Midbrain (tissue), 1 donor: ENCODE measurements at places on chromosomes 5 and 9.

DNA sequence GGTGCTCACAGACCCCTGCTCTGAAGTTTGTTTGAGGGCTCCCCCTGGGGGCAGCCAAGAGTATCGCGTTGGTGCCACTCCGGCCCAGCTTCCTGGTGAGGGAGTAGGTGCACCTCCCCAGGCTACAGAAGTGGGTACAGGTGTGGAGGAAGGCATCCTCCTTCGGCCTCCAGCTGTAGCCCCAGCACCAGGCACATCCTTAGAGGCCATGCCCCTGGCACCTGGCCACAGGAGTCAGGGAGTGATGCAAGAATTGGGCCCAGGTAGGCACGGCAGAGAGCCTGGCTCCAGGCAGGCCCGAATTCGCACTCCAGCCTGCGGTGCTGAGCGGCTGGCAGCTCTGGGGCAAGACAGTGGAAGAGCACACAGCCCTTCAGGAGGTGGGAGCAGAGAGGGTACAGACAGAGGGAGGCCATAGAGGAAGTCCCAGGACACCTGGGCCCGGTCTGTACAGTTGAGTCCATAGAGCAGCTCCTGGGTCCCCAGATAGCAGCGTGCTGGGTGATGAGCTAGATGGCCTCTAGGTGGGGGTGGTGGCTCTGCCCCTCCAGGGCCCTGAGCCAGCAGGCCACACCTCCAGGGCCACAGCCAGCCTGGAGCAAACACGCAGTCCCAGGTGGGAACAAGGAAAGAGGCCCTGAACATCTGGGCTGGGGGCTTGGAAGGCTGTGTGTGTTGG lies 2.4 kb downstream of the SAPCD2 start:
- DNase-seq = peak; percentile 83

DNA sequence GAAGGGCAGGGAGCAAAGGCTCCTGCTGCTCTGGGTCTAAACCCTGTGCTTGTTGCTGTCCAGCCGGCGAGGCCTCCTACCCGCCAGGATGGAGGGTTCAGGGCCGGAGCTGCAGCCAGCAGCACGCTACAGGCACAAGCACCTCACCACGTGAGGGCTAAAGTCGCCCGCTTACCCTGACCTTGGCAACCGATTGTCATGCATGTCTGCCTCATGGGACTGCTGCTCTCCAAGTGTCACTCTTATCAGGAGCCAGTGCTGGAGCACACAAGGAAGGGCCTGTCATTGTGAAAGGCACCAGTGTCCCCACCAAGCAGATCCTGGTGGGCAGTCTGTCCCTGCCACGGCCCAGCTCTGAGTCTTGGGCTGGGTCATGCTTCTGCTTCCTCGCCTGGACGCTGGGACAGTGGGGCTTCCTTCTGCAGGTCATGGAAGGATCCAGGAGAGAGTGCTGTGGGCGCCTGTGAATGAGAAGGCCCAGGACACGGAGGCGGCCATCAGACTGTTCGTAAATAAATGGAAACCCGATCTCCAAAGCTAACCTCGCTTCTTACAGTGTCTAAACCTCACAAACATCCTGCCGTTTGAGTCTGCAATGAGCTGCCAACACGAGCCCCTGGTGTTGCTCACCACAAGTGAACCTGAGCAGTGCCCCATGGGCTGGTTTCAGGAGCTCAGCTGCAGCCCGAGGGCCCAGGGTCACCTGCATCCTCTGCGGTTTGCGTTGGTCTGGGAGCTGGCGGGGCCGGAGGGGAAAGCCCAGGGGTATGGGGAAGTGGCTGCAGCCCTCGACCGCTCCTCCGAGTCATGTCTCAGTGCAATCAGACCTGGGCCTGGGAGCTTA lies 58.2 kb upstream of the RXRA start:
- DNase-seq = no peak

DNA sequence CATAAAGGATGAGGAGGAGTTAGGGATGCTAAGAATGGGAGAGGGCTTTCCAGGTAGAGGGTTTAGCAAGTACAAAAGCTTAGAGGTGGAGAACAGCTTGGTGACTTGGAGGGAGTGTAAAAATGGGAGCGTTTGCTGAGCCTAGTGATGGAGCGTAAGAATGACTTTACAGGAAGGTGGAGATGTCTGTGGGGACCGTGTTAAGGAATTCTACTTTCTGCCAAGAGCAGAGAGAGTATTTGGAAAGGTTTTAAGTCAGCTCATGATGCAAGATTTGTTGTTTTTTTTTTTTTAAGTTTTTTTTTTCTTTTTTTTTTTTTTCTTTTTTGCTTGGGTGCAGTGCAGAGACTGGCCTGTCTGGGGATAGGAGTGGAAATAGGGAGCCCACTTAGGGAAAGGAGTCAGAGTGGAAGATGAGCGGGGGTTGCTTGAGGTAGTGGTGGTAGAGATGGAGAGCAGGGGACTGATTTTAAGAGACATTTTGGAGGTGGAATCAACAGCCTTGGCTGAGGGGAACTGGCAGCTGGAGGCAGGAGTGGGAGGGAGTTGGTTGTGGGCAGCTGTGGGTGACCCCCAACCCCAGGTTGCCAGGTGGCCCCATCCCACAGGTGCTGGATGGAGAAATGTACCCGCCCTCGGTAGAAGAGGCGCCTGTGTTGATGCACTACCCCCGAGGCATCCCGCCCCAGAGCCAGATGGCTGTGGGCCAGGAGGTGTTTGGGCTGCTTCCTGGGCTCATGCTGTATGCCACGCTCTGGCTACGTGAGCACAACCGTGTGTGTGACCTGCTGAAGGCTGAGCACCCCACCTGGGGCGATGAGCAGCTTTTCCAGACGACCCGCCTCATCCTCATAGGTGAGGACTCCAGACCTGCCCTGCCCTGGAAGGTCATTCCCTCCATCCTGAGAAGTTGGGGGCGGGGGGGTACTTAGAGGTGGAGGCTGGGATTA lies 12.4 kb downstream of the PTGS1 start:
- DNase-seq = no peak

- no peak for DNase-seq
Measured at GRCh38 chr5:65034029-65034812, 265.5 kb downstream of the CWC27 start.

DNA sequence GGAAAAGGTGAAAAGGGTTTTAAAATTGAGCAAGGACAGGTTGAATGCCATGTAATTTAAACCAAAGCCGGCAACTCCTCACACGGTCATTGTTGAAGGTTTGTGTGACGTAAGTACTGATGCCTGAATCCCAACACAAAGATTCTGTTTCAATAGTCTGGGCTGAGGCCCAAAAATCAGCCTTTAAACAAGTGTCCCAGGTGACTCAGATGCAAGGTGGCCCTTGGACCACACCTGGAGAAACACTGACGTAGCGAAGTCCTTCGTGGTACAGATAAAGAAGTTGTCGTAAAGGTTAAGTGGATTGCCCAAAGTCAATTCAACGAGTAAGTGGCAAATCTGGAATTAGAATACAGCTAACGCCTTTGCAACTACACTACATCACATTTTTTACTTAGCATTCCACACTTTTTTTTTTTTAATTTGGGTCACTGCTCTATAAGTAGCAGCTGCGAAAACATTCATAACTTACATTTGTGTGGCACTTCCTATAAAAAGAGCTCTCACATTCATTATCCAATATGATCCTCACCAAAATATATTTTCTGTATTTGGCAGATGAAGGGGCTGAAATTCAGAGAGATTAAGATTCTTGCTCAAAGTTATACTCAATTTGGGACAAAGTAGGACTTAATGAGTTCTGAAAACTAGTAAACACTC lies 111.3 kb downstream of the LPAR1 start:
- no peak for DNase-seq

DNA sequence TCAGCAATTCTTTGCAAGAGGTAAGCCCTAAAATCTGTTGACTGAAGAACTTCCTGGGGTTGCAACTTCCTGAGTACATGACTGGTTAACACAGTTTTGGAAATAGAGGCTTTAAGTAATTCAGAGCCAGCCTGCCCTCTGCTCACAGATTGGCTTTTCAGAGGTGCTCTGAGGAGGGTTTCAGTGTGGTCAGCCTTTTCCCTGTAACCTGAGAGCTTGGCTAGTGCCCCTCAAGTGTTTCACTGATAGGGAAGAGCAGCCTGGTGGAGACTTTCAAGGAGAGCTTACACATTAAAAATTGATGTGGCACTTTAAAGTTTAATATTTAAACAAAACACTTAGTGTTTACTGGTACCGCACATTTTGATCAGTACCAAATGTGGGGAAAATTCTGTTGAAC lies 56.7 kb upstream of the FOXB2 start:
- no peak for DNase-seq
